ENCODE measurements at places on chromosomes 11 and 22.

DNA sequence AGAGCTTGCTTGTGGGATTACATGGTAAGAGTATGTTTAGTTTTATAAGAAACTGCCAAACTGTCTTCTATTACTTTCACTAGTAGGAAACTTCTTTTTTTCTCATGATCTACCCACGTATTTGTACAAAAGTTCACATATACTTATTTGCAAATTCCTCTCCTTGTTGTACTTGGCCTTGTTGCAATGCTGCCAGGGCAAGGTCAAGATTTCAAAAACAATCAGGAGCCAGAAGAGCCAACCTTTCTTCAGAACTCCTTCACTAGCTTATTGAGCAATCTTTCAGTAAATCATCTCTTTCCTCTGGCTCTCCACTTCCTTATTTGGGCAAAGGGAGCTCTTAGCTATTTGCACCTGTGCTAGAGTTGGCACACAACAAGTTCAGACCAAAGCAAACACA lies 9.7 kb downstream of the SRSF8 start:
- DNase-seq, result no peak

DNA sequence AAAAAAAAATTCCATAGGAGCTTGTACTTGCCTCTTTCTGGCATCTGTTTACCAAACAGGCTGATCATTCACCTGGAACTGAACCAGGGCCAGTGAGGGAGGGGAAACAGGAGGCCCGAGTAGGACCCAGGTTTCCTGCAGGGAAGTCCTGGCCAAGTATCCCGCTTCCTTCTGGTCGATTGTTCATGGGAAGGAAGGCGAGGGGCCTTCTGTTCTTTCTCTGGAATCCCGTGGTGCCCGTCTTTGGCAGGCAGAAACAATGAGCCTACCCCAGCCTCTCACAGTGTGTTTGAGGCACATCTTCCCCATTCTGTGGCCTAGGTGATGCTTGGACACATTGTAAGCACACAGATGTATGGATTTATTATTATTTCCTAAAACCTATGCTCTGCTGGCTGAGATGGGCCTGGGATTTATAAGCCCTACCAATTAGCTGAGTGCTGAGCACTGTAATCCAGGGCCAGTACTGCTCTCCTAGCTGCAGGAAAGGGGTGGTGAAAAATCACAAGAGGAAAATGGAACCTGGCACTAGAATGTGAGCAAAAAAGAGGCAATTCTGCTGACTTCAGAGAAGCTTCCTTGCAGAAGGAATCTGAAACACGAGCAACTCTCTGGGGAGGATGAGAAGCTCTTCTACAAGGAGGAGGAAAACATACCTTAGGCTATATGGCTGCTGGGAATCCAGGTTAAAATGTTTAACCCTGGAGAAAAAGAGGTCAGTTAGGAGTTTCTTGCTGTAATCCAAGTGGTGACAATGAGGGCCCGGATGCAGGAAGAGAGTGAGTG lies 53.5 kb downstream of the PRR5L start:
- no peak for DNase-seq

- DNase-seq, result no peak
These were observed 55.1 kb downstream of the RTN4R start for GRCh38 chr22:20212754-20213699.

DNA sequence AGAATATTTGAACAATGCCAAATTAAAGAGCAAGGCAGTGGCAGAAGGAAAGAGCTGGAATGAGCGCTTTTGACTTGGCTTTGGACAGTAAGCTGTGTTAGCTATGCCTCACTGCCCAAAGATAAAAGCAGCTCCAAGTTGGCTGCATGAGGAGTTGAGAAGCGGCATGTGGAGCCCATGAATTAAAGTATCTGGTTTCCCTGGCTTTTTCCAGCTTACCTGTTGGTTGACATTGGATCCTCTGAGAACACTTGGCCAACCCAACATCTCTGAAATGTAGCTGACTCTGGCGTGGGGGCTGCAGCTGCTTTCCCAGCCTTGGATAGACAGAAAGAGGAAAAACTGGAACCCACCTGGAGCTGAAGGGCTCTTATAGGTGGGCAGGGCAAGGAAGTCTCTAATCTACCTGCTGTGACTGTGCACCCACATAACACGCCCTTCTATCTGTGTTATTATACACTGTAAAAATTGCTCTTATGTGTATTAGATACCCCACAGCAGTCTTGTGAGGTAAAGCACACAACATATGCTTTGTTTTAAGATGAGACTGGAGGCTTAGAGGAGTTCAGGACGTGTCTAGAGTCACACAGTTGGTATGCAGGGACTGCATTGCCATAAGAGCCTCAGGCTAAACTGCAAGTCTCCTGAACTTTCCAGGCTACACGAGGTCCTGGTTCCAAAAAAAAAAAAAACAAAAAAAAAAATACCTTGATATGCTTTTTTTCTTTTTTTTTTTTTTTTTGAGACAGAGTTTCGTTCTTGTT lies 5.8 kb downstream of the UBASH3B start:
- DNase-seq, result no peak

DNA sequence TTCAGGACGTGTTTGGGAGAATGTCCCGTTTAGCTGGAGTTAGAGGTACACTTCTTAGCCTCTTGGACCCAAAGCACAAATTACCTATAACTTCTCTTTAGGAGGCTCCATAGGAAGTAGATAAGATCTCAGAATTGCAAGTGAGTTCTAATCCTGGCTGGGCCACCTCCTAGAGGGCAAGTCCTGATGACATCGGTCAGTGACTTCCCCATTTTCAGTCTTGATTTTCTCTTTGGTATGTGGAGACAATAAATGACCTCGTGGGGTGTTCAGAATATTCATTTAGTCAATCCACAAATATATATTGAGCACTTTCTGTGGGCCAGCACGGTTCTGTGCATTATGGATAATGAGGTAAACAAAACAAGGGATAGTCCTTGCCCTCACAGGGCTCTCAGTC lies 208.6 kb downstream of the CWF19L2 start:
- no peak for DNase-seq

GRCh38 chr11:120235024-120235628 lies 4.8 kb upstream of the POU2F3 start:
- DNase-seq, result no peak

- no peak for DNase-seq
These were observed 1.2 kb upstream of the INTS5 start for GRCh38 chr11:62654297-62654696.

DNA sequence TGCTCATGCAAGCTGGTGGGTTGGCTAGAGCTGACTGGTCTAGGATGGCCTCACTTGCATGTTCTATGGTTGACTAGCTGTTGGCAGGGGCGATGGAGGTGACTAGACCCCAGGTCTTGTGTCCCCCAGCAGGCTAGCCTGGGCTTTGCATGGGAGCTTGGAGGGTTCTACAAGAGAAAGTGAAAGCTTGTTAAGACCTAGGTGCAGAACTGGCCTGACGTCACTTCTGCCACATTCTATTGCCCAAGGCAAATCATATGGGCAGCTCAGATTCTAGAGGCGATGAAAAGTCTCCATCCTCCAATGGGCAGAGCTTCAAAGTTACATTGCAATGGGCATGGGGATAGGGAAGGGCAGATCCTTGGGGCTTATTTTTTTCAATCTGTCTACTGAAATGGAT lies 170.9 kb downstream of the MIAT start:
- DNase-seq, result no peak

DNA sequence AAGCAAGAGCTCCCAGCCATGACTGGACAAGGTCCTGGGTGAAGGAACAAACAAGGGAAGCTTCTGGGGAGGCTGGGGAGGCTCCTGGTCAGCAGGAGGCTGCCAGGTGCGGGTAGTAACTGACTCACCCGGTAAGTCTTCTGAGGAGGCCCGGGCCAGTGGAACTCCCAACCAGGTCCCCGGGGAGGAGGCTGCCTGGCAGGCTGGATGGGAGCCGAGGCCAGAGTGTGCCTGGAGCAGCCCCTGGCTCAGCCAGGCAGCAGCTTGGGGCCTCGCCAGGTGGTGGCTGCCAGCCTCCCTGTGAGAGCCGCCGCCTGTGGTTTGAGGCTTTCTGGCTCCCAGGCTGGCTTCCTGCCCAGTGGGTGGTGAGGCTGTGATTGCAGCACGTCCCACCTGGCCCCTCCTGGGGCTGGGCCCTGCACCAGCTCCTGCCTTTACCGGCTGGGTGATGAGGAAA lies 46.2 kb downstream of the IGF2 start:
- DNase-seq, result peak; percentile 72

DNA sequence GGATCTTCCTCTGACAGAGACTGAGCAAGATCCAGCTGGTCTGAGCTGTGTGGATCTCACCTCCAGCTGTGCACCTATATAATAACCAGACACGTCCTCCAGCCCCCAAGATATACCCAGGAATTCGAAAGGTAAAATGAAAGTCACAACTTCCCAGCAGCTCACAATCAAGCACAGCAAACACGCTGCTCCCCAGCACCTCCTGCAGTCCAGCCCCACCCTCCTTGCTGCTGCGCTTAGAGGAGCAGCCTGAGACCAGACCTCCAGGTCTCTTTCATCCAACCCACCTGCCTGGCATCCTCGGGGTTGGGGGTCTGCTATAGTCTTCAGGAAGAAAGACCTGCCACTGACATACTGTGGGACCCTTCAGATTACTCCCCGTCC lies 3.0 kb upstream of the APOL4 start:
- DNase-seq, result no peak

- DNase-seq, result no peak
These were observed 96.2 kb downstream of the TSPAN18 start for GRCh38 chr11:44823006-44823405.

GRCh38 chr11:129998107-129998506 lies 4.5 kb downstream of the PRDM10 start:
- no peak for DNase-seq
